ENCODE measurements at places on chromosomes 2 and 18.

DNA sequence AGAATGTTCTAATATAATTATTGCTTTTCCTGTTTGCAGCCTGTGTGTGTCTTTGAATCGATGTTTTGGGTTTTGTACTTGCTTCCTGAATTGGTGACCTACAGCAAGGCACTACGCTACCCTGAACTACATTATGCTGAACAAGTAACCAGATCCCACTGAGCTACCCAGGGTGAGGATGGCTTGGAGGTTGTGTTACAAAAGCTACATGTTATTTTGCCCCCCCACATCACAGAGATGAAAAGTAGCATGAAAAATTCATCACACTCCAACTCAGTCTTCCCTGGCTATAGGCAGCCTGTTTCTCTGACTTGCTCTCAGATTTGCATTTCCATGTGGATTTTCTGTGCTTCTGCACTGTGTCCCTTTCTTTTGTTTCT is 162.1 kb downstream of the LDLRAD4 start:
- no peak for DNase-seq

DNA sequence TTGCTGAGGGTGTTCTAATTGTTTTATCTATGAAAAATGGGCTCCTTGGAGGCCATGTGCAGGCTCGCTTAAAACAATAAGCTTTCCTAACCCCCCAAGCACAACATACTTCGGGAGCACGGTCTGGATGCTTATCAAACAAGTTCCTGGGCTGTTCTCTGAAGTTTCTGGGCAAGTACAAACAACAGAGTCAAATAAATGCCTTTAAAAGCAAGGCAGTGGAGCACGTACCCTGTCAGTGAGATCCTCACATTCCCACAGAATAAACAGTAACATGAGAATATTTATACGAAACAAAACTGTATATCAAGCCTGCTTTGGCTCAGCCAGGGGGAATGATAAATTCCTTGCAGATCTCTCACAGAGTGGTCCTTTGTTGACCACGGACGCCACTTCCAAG is 44.8 kb downstream of the FTCDNL1 start:
- no peak for DNase-seq

GRCh38 chr2:64289737-64290136 is 145.5 kb upstream of the PELI1 start:
- no peak for DNase-seq

DNA sequence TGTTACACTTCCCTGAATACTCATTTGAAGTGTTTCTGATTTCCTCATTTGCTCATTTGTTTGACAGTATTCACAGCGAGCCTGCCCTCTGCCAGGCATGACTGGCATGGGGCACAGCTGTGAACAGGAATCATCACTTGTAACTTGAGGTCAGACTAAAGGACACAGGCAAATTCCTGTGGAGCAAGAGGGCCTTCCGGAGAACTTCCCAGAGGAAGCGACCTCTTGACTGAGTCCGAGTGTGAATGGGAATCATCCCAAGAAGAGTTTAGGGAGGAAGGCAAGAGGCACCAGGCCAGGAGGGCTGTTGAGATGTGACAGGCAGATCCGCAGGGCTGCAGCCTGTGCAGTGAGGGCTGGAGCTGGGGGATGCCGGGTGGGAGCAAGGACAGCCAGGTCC is 45.4 kb downstream of the LIMS1 start:
- no peak for DNase-seq

DNA sequence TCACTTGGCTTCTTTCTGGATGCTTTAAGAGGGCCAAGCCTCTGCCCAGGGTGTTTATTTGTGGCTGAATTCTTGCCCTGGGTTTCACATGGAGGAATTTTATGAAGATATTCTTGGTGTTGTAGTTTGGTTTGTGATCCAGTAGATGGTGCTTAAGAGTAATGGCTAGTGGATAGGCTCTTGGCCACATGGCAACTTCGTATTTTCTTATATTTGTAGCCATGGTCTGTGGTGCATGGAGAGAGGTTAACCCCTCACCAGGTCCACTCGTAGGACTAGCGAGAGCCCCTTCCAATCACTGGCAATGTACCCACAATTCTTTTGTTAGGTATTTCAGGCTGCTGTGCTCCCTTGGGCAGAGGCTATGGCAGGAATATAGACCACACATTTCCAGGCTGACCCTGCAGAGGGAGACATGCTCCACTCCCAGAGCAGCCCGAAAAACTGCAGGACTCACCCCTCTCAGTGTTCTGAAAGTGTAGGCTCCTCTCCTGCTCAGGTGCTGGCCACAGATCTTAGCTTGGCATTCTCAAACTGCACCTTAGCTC is 582.1 kb upstream of the SETBP1 start:
- DNase-seq = no peak

- DNase-seq = no peak
Observed at GRCh38 chr2:162197069-162197825, 45.2 kb upstream of the GCG start.

Data from nephron progenitor cell (in vitro differentiated cells).